ENCODE measurements at places on chromosomes 3 and 15. TPM values are rescaled to one million over a fixed set of nuclear protein-coding genes. Genes with fewer than 3 reads are reported as not detected.
A peak's percentile ranks its signal among the peaks of the same experiment; 100 is the strongest.

Gene CCDC39
- 0.29 TPM for total RNA-seq

GRCh38 chr3:41346698-41347270 is 147.5 kb downstream of the CTNNB1 start:
- H3K4me3 ChIP-seq = no peak overlapping the region
- H3K4me1 ChIP-seq = no peaks in the 10 kb centered on the region
- DNase-seq = no peak
- H3K27ac ChIP-seq = no peak overlapping the region

Gene STAB1
- 13.9 TPM for total RNA-seq

GRCh38 chr3:186670155-186670554 is 4.3 kb downstream of the HRG start:
- no peak overlapping the region for H3K4me3 ChIP-seq
- no peak for DNase-seq
- H3K36me3 ChIP-seq = no peaks in the 10 kb centered on the region
- H3K4me1 ChIP-seq = no peaks in the 10 kb centered on the region
- no peaks in the 10 kb centered on the region for H3K27me3 ChIP-seq

GRCh38 chr3:194249323-194250097 is 101.6 kb downstream of the CPN2 start:
- H3K27me3 ChIP-seq = no peaks in the 10 kb centered on the region
- H3K4me3 ChIP-seq = no peak overlapping the region
- no peaks in the 10 kb centered on the region for H3K36me3 ChIP-seq
- DNase-seq = no peak
- no peaks in the 10 kb centered on the region for H3K4me1 ChIP-seq
- no peak overlapping the region for H3K27ac ChIP-seq

DNA sequence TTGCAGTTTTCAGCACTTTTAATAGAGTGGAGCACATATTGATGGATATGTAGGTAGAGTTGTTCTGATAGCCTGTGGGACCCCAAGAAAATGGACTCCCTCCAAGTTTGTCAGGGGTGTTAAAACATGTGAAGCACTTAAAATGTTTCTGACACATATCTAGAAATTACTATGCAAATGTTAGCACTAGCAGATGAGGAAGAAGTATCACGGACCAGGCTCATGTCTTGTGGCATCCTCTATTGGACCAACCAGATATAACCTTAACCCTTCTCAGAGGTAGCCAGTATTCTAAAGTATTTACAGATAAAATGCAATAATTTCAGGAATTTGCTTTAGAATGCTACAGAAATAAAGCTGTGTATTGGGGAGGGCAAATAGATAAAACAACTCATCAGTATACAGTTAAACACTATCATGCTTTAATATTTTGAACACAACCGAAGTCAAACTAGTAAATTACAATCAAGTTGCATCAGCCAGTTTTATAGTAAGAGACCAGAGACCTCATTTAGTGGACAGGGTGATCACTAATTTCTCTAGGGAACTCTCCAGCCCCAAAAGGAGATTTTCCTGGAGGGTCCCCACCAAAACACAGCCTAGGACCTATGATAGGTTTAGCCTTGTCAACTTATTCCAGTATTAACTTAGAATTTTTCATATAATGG is 57.2 kb upstream of the FBN1 start:
- H3K27me3 ChIP-seq = no peaks in the 10 kb centered on the region
- H3K27ac ChIP-seq = no peak overlapping the region
- no peak for DNase-seq
- no peaks in the 10 kb centered on the region for H3K4me1 ChIP-seq
- no peaks in the 10 kb centered on the region for H3K36me3 ChIP-seq

Gene ZNF385D
- total RNA-seq = not detected

DNA sequence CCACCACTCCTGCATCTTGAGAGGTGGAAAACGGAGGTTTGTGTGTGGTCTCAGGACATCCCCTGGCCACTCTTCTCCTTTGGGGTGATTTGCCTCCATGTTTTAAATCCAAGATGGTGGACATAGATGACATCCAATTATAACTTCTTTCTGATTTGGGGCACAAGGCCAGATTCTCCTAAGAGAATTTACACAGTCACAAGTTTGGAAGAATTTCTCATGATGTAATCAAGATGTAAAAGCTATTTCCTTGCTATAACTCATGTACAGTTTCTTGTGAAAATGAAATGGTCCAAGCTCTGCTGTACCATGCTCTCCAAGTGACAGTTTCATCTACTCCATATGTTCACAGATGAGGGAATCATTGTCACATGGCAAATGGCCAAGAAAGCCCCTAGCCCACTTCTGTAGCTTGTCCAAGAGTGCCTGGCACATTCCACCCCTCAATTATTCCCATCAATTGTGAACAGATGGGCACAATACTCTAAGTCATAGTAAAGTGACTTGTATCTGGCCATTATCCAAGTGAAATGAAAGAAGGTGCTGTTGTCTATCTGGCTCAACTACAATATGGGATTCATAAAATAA is 134.6 kb upstream of the ROPN1 start:
- H3K27me3 ChIP-seq = no peaks in the 10 kb centered on the region
- no peak overlapping the region for H3K4me3 ChIP-seq
- H3K4me1 ChIP-seq = no peaks in the 10 kb centered on the region
- no peak overlapping the region for H3K27ac ChIP-seq
- DNase-seq = no peak

Gene ZNF501
- 7.4 TPM for total RNA-seq

DNA sequence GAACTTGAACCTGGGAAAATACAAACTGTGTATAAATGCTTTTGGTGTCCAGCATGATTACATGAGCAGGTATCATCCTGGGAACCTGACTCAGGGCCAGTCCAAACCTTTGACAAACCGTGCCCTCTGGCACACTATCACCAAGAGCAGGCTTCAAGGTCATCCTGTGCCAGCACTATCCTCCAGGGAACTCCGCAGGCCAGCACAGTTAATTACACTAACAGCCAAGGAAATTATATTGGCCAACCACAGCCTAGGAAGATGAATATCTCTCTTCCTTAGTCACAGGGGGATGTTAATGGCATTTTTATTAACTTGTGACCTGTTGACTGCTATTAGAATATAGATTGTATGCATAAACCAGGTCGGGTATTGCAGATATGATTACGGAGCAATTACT is 262.0 kb downstream of the TUSC7 start:
- no peaks in the 10 kb centered on the region for H3K4me1 ChIP-seq
- DNase-seq = no peak
- no peak overlapping the region for H3K27ac ChIP-seq
- H3K4me3 ChIP-seq = no peak overlapping the region
- no peaks in the 10 kb centered on the region for H3K27me3 ChIP-seq
- H3K36me3 ChIP-seq = no peaks in the 10 kb centered on the region

DNA sequence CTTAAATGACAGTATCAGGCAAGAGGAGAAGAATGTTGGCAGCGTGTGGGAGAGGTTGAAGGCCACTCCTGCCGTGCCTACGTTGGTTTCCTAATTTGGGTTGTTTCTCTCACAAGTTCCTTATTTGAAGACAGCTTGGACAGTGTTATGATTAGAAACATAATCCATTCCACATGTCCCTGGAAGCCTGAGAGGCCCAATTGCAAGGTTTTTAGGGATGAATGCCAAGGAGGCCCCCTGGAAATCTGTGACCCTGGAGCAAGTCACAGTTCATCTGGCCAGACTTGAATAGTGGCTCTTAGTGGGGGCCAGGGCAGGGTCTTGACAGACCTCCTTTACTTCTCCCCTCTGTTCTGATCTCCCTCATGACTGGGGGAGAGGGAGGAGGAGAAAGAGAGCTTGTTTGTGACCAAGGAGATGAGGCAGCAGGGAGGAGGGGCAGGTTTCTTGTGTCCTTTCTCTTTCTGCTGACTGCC is 584.4 kb upstream of the TBL1XR1 start:
- no peaks in the 10 kb centered on the region for H3K27me3 ChIP-seq
- H3K4me3 ChIP-seq = no peak overlapping the region
- no peak for DNase-seq
- no peaks in the 10 kb centered on the region for H3K36me3 ChIP-seq
- H3K27ac ChIP-seq = no peak overlapping the region

- no peaks in the 10 kb centered on the region for H3K27me3 ChIP-seq
- no peaks in the 10 kb centered on the region for H3K4me1 ChIP-seq
- H3K4me3 ChIP-seq = no peak overlapping the region
- peaks cover 8% of the 10 kb centered on the region for H3K36me3 ChIP-seq
- no peak overlapping the region for H3K27ac ChIP-seq
These were observed 26.6 kb downstream of the MIX23 start for GRCh38 chr3:122356402-122356801.

- H3K4me3 ChIP-seq = no peak overlapping the region
- H3K27me3 ChIP-seq = no peaks in the 10 kb centered on the region
- no peak overlapping the region for H3K27ac ChIP-seq
- DNase-seq = no peak
- H3K36me3 ChIP-seq = no peaks in the 10 kb centered on the region
- H3K4me1 ChIP-seq = no peaks in the 10 kb centered on the region
These were observed 253.2 kb downstream of the NR2F2 start for GRCh38 chr15:96583671-96584070.

DNA sequence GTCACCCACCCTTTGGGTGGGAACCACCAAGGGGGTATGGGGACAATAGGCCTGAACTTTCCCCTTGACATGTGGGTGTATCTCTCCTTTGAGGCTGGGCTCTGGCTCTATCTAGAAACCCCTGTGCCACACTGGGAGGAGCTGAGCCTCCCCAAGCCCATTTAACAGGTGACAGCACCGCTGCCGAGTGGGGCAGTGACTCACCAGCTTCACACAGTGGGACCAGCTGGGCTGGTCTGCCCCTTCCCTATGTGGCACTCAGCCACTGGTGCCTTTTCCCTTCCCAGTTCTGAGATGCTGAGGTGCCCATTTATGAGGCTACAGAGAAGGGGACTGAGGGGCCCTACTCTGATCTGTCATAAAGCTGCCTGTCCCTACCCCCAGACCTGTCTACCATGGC is 5.1 kb downstream of the PSTPIP1 start:
- no peaks in the 10 kb centered on the region for H3K27me3 ChIP-seq
- no peak for DNase-seq
- H3K4me1 ChIP-seq = peaks cover 85% of the 10 kb centered on the region
- H3K27ac ChIP-seq = peak overlapping the region; percentile 79

DNA sequence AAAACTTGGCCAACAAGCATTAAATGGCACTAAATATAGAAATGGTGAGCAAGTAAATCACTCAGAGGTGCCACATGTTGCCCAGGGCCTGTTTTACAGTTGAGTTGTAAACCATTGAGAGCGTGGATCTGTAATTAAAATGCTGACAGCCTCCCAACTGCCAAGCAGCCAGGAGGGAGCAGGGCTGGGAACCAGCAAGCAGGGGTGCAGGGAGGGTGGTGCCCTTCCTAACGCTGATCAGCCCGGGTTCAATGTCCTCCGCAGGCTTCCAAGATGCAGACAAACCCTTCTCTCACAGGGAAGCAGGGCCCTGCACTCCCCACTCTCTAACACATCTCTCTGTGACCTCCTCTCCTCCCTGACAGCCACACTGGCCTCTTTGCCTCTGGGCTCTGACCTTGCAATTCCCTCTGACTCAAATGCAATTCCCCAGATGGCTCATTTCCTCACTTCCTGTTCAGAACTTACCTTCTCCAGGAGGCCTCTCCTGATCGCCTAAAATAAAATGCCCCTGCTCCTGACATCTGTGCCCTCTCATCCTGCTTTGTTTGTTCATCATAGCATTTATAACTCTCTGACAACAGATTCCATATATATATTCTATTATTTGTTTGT is 40.0 kb downstream of the WNT7A start:
- no peak overlapping the region for H3K27ac ChIP-seq
- H3K4me1 ChIP-seq = no peaks in the 10 kb centered on the region
- no peak for DNase-seq
- H3K27me3 ChIP-seq = no peaks in the 10 kb centered on the region
- no peaks in the 10 kb centered on the region for H3K36me3 ChIP-seq

- no peaks in the 10 kb centered on the region for H3K4me1 ChIP-seq
- no peak overlapping the region for H3K4me3 ChIP-seq
- H3K36me3 ChIP-seq = no peaks in the 10 kb centered on the region
- no peaks in the 10 kb centered on the region for H3K27me3 ChIP-seq
- H3K27ac ChIP-seq = no peak overlapping the region
These were observed 9.4 kb upstream of the ERC2 start for GRCh38 chr3:56477646-56478045.

Gene AMIGO3
- not detected for total RNA-seq

GRCh38 chr3:114510201-114510600 is 216.4 kb downstream of the TIGIT start:
- no peaks in the 10 kb centered on the region for H3K4me1 ChIP-seq
- no peak overlapping the region for H3K27ac ChIP-seq
- no peak for DNase-seq
- H3K27me3 ChIP-seq = no peaks in the 10 kb centered on the region
- no peak overlapping the region for H3K4me3 ChIP-seq
- H3K36me3 ChIP-seq = no peaks in the 10 kb centered on the region

Gene TMCO5A
- not detected for total RNA-seq

Gene MINAR1
- 0.30 TPM for total RNA-seq

Gene CCR2
- 16.3 TPM for total RNA-seq

DNA sequence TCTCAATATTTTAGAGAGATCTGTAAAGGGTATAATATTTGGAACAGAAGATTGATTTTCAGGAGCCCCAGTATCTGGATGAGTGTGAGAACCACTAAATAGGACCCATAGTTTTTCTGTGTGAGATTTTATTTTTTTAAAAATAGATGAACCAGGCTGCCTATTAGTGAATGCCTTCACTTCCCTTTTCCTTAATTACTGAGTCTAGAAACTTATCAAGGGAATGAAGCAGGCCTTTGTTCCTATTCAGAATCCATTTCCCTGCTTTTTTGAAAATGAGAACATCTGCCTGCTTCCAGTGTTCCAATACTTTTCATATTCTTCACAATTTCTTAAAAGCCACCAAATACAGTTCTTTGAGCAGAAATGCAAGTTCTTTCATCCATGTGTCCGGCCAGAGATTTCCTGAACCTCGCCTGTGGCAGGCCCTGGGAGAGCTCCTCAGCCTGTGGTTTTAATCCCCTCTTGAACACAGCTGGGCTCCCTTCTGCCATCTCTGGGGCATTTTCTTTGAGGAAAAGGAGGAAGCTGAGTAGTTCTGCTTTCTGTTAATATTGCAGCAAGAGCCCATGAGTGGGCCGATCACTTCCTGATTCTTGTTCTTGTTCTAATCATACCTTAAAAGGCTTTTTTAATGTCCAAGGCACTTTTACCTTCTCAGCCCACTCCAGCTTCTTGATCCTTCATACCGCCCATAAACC is 4.7 kb downstream of the EHD4 start:
- H3K27ac ChIP-seq = no peak overlapping the region
- H3K4me3 ChIP-seq = no peak overlapping the region
- no peak for DNase-seq
- H3K27me3 ChIP-seq = no peaks in the 10 kb centered on the region

Gene AMOTL2
- total RNA-seq = 0.23 TPM

- H3K4me1 ChIP-seq = peaks cover 7% of the 10 kb centered on the region
- H3K27me3 ChIP-seq = no peaks in the 10 kb centered on the region
- no peak overlapping the region for H3K4me3 ChIP-seq
- no peak for DNase-seq
These were observed 65.1 kb downstream of the B3GNT5 start for GRCh38 chr3:183317886-183318865.

Gene SLC12A1
- not detected for total RNA-seq

Gene FGD5
- total RNA-seq = not detected

GRCh38 chr15:93042211-93042610 is 46.8 kb downstream of the RGMA start:
- DNase-seq = no peak
- H3K4me1 ChIP-seq = peaks cover 7% of the 10 kb centered on the region
- no peaks in the 10 kb centered on the region for H3K27me3 ChIP-seq
- no peak overlapping the region for H3K27ac ChIP-seq

Gene GOLGA6B
- not detected for total RNA-seq

Measured in CD4-positive, alpha-beta memory T cell (primary cell).